ENCODE measurements at places on chromosomes 5 and 9. TPM values are rescaled to one million over a fixed set of nuclear protein-coding genes. Genes with fewer than 3 reads are reported as not detected.

Gene OSTF1
- total RNA-seq: 75.5 TPM

Gene JAKMIP2
- total RNA-seq: not detected

Gene HAND1
- not detected for total RNA-seq

Gene PCDHB15
- total RNA-seq: 0.98 TPM

Gene ADAMTS12
- total RNA-seq: 0.19 TPM

Gene SPINK5
- 0.10 TPM for total RNA-seq

Gene PCDHA5
- 0.10 TPM for total RNA-seq

Gene VPS13A
- total RNA-seq: 45.4 TPM
